ENCODE measurements at places on chromosomes 1 and 21.

GRCh38 chr1:35603941-35604340, 30.8 kb downstream of the TFAP2E start:
- DNase-seq = no peak

GRCh38 chr1:32666901-32667566, 16.0 kb downstream of the RBBP4 start:
- DNase-seq = no peak

DNA sequence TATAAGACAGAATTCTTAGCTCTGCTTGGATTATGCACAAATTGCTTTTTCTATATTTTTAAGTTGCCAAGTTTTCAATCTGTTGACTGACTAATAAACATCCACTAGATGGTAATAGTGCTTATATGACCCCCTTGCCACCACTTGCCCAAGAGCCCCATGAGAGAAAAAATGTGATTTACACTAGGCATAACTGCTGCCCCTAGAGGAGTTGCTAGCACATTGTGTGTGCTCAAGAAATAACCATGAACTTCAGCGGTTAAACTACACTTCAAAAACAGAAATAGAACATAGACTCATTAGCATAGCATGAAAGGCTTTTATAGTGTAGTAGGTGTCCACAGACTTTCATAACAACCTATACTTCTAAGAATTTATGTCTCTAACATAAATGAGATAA, 61.4 kb downstream of the BRINP3 start:
- DNase-seq = no peak

DNA sequence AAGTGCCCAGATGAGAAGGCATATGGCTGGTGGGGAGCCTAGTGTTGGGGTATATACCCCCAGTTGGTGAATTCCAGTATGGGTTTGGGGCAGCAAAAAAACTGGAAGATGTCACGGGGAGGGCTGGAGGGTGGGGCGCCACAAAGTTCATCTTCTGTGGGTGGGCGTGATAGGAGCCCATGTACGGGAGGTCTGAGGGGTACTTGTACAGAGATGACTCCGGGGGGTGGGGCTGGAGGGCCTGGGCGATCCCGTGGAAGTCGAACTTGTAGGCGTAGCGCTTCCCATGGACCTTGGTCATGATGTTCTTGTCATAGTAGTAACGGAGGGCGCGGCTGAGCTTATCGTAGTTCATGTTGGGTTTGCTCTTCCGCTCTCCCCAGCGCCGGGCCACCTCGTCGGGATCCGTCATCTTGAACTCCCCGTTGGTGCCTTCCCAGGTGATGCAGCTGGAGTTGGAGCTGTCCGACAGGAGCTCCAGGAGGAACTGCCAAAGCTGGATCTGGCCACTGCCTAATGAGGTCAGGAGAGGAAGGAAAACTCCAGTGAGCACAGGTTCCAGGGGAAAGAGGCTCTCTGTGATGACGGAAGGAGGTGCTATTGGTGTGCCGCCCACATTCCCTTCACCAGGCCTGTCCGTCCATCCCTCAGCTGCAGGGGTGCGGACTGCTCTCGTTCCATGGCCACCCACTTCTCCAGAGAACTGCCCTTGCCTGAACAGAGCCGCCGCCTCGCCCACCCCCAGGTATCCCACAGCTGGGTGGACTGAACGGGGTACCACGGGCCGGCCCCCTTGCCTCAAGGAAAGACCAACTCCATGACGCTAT, 114.7 kb downstream of the ERG start:
- no peak for DNase-seq

DNA sequence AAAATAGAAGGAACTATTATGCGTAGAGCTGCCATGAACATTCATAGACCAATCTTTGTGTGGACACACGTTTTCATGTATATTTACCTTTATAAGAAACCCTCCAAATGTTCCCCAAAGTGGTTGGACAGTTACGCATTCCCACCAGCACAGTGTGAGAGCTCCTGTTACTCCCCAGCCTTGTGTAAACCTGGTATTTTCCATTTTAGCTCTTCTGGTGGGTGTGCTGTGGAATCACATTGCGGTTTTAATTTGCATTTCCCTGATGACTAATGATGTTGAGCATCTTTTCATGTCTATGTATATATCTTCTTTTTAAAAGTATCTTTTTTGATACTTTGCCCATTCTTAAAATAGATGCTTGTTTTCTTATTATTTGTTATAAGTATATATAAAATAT, 3.2 kb upstream of the UBASH3A start:
- no peak for DNase-seq

- no peak for DNase-seq
Measured at GRCh38 chr1:213927846-213928245, 59.9 kb upstream of the PROX1 start.

All from activated T-cell treated with anti-CD3 and anti-CD28 coated beads for 4 hours (primary cell).